ENCODE measurements at places on chromosomes 5 and 9. TPM values are rescaled to one million over a fixed set of nuclear protein-coding genes. Genes with fewer than 3 reads are reported as not detected.

GRCh38 chr9:129669946-129670345 lies 4.5 kb downstream of the PRRX2 start:
- no peak for DNase-seq

DNA sequence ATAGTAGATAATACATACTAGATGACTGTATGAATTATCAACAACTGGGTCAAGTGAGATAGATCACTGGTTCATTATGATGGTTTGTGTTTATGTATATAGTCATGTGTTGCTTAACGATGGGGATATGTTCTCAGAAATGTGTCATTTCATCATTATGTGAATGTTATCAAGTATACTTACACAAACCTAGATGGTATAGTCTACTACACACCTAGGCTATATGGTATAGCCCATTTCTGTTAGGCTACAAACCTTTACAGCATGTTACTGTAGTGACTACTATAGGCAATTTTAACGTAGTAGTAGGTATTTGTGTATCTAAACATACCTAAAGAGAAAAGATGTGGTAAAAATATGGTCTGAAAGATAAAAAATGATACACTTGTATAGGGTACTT lies 31.0 kb downstream of the TMEM38B start:
- no peak for DNase-seq

DNA sequence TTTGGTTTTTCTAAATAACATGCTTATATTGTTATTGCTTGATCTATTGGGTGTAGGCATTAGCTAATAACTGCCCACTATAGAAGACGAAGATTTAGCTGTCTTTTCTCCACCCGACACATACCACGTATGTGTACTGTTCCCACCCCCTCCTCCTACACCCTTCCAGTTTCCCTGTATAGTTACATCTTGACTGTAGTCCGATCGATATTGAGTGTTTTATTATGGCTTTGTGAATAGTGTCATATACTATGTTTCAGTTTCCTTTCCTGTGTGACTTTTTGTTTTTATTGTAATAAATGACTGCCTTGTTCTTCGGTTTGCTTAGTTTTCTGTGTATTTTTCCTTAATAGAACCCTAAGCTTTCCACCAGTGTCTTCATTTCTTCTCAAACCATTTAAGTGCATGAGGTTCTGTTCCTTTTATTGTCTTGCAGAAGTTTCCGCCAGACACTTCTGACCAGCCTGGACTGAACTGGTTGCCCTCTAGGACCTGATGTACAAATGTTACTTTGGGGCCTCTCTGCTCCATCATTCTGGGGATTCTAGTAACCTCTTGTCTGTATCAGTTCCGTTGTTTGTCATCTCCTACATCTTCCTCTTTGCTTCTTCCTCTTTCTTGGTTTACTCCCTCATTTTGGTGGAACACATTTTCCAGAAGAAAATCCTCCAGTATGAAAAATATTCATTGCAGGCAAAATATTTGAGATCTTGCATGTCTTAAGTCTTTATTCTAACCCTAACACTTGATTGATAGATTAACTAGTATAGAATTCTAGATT lies 61.8 kb downstream of the PRKACG start:
- DNase-seq = no peak

GRCh38 chr5:38257308-38258041 lies 884 bp upstream of the EGFLAM start:
- DNase-seq = no peak

GRCh38 chr9:33676746-33677505 lies 118.4 kb upstream of the PRSS3 start:
- DNase-seq = peak; percentile 76

- no peak for DNase-seq
Observed at GRCh38 chr5:67245259-67245846, 48.8 kb upstream of the CD180 start.

The PCDHB16 gene
- 3.0 TPM for total RNA-seq

- DNase-seq = no peak
Observed at GRCh38 chr5:179245031-179245430, 100.2 kb downstream of the ADAMTS2 start.

GRCh38 chr9:70466976-70467561 lies 52.6 kb upstream of the KLF9 start:
- no peak for DNase-seq

The SLC34A3 gene
- total RNA-seq = not detected

The FAM163B gene
- not detected for total RNA-seq

DNA sequence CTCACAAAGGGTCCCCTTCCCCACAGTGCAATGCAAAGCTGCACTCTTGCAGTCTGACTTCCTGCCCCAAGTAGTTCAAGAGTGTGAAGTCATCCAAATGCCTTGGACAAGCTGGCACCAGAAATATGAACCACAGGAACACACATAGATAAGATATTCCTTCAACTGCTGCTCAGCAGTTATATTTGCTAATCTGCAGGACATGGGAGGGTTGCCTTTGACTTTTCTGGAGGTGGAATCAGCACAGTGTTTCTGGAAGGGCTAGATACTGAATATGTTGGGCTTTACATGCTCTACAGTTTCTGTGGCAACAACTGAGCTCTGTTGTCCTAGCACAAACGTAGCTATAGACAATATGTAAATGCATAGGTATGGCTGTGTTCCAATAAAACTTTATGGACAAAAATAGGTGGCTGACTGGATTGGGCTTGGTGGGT lies 96.7 kb upstream of the PCA3 start:
- no peak for DNase-seq

The SVEP1 gene
- total RNA-seq = 113 TPM

DNA sequence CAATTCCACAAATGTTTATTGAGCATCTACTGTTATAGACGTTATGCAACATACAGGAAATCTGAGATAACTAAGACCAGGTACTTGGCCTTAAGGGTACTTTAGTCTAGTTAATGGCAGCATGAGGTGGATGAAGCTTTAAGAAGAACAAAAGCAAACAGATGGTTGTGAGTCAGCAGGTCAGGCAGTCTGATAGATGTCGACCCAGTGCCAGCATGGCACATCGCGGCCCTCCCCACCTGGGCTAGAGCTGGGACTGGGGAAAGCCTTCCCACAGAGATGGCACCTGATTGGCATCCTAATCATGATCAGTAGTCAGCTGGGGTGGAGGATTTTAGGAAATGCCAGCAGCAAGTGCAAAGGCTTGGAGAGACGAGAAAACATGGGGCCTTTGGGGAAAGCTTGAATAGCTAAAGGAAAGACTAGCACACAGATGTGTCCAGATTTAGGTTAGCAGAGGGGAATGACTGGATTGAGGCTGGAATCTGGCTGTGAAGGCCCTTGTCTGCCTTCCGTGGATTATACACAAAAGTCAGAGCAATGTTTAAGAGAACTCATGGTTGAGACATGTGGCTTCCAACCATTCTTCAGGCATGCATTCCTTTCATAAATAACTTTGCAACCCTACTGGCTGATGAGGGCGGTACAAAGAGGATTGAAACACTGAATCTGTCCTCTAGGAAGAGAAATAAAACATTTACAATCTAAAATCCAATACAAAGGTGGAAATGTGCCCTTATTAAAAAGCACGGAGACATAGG lies 395.4 kb upstream of the WWC1 start:
- DNase-seq = no peak

GRCh38 chr5:90293931-90294330 lies 115.6 kb downstream of the CETN3 start:
- no peak for DNase-seq

The KIF27 gene
- 6.1 TPM for total RNA-seq

GRCh38 chr9:129145841-129146292 lies 32.2 kb downstream of the IER5L start:
- DNase-seq = no peak
